Bronchus fibroblast of lung (primary cell): ENCODE measurements at places on chromosomes 5 and 9. TPM values are rescaled to one million over a fixed set of nuclear protein-coding genes. Genes with fewer than 3 reads are reported as not detected.

The RANBP17 gene
- total RNA-seq = 4.0 and 4.7 TPM in 2 replicates

The RUSC2 gene
- 14.6 and 16.5 TPM in 2 replicates for total RNA-seq

The TAF11L5 gene
- total RNA-seq = not detected in 2 replicates

The ANKRD31 gene
- total RNA-seq = under 0.01 TPM in 2 replicates

The ZNF483 gene
- total RNA-seq = 0.17 and 0.59 TPM in 2 replicates

The OR1Q1 gene
- not detected in 2 replicates for total RNA-seq

The ANKRD18A gene
- under 0.01 TPM in 2 replicates for total RNA-seq

The OR1K1 gene
- not detected in 2 replicates for total RNA-seq

The ARHGEF28 gene
- total RNA-seq = 9.2 and 10.7 TPM in 2 replicates
